Calu3 (cell line): ENCODE measurements at places on chromosomes 11 and 22. TPM values are rescaled to one million over a fixed set of nuclear protein-coding genes. Genes with fewer than 3 reads are reported as not detected.

DNA sequence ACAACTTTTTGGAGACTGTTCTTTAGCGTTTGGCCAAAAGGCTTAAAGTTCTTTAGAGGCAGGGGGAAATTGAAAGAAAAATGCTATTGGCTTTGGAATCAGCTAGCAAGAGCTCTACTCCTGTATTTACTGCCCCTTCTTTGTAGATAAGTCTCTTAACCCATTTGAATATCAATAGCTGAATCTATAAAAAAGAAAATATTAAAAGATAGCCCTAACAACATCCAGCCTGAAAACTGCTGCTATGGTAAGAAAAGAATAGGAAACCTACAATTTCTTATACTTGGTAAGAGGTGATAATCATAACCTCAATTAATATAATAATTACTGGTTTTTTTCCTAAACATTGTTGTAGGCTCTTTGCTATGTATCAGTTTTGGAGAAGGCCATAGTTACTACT lies at the start of gene OR5B12:
Gene OR5B12 (minus strand): TSS at position 101 of the 400 bp plus-strand sequence. CDS start 2,085 bp downstream, outside the sequence.
- DNase-seq: no peak

GRCh38 chr22:26587991-26588613 lies 1.8 kb downstream of the TPST2 start:
- DNase-seq: no peak

DNA sequence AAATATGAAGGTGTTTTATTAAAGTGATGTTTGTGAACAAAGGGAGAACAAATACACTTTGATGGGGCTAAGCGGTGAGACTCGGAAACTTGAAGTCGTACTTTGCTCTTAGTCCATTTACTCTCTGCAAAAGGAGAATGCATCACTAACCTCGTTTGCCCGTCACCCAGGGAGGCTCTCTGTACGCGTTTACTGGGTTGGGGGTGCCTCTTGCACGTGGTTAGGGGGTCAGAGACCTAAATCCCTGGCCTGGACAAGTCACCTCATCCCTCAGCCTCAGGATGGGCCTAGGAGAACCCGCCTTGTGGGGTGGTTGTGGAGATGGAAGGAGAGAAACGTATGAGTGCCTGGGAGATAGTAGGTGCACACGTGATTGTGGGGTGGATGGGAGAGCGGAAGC lies 803 bp upstream of the IFT27 start:
- no peak for DNase-seq

- no peak for DNase-seq
These were observed 58.0 kb downstream of the CADM1 start for GRCh38 chr11:115446214-115446613.

- DNase-seq: no peak
These were observed 684 bp upstream of the NFRKB start for GRCh38 chr11:129896062-129896461.

DCDC1 gene
- total RNA-seq: 0.68 TPM in 1 of 2 replicates, not detected in the other
